ENCODE measurements at places on chromosomes 2 and 18.

- no peak for DNase-seq
These were observed at the start of gene RNF152 for GRCh38 chr18:61892683-61893308. Gene RNF152, minus strand, starts transcription at chr18:61893007. Its CDS starts 76,544 bp downstream, at chr18:61816463.

- DNase-seq: no peak
These were observed 235.8 kb downstream of the NBAS start for GRCh38 chr2:15325296-15325695.

DNA sequence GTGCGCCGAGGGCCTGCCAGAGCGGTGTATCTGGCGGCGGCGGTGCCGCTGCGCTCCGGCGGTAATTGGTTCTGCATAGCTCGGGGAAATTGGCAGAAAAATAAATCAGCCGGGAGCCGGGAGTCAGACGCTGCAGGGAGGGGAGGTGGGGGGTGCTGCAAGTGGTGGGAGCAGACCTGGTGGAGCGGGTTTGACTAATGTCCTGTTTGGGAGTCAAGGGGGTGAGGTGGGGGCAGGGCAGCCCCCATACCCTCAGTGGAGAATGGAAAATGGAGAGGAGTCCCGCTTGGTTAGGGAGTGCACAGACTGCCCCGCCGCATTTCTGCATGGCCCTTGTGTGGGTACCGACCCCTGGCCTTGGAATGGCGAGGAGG is 107.3 kb downstream of the DYSF start:
- peak; percentile 58 for DNase-seq

DNA sequence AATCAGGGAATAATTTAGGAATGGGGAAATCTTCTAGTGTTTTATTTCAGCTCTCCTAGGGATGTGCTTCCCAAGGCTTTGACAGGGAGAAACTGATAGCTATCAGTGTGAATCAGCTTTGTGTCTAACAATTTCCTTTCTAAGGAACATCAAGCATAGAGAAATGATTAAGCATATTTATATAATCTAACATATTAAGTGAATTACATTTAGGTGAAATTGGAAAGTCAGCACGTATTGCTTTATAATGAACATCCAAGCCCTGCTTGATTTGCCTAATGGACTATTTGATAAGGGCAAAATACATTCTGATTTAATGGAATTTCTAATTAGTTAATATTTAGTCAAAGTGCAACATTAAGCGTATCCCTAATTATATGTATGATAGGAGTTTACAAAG is 19.5 kb upstream of the TSPYL6 start:
- no peak for DNase-seq

DNA sequence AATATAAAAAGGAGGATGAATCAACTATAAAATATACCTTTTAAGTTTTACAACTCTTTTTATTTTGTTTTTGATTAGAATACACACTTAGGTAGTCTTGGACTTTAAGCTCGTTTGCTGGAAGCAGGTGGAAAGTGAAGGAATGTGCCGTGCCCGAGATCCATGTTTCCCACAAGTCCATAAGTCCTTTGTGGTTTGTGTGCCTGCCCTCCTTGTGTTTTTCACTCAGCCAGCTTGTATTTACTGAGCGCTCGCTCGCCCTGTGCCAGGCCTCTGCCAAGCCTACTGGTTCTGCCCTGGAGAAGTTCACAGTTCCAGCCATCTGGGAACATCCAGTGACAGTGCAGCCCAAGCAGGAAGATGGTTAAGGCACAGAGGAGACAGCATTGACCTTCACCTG is 142.6 kb downstream of the MGAT5 start:
- no peak for DNase-seq

DNA sequence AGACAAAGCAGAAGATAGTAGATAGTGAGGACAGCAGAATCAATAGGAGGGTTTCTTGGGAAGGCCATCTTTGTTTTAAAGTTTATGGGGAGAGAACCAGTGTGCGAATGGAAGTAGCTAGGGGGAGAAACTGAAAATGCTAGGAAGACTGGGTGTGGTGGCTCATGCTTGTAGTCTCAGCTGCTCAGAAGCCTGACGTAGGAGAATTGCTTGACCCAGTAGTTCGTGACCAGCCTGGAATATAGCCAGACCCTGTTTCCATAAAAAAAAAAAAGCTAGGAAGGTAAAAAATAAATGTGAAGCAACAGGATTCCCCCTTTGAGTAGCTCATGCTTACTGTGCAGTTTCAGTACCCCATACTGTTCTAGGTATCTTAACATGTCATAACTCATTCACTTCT is 19.2 kb upstream of the DRC1 start:
- no peak for DNase-seq

DNA sequence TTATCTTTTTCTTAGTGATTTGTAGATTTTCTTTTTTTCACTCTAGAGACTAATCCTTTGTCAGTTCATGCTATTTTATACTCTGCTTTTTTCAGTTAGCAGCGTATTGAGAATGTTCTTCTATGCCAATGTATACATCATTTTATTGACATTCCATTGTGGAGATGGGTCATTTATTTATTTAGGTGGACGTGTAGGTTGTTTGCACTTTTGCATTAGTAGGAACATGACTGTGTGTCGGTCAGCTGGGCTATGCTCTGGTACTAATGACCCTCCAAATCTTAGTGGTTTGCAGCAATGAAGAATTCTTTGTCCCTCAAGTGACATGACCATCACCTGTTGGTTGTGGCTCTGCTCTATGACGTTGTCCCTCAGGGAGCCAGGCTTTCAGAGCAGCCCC is 33.6 kb downstream of the HPCAL1 start:
- DNase-seq: no peak

DNA sequence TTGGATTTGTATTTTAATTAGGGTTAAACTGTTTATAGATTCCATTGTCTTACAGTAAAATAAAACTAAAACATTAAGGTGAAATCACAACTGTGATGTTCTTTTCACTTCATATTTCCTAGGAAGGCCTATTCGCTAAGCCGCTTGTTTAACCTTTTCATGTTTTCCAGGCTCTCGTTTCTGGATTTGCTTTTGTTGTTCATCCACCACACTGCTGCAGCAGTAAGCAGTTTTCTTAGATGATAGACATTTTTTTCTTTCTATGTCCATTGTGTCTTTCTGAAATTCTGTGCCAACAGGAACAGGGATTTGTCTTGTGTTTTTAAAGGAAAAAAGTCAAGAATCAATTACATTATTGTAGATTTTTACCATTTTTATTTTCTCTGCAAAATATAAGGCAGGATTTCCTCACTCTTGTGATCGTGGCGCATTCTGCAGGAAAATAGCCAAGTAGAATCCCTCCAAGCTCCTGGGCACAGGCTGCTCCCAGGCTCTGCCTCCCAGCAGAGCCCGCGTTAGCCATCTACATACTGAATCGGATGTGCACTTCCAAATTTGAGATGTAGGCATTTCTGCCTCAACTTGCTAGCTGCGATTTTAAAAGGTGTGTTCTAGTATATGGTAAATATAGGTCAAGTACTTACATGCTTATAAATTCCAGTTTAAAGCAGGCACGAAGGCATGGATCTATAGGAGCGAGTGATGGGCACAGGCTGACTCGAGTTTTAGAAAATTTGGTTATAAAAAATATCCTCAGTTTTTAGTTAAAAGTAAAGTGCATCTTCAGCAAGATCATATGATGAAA is 10.2 kb downstream of the TSHZ1 start:
- no peak for DNase-seq

GRCh38 chr2:142918624-142919023 is 41.2 kb downstream of the KYNU start:
- no peak for DNase-seq

DNA sequence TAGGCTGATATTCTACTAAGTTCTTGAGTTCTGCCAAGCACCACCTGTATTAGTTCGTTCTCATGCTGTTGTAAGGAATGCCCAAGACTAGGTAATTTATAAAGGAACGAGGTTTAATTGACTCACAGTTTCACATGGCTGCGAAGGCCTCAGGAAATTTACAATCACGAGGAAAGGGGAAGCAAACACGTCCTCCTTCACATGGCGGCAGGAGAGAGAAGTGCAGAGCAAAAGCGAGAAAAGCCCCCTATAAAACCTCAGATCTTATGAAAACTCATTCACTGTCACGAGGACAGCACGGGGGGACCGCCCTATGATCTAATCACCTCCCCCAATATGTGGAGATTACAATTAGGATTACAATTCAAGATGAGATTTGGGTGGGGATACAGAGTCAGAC is 47.7 kb upstream of the YWHAQ start:
- no peak for DNase-seq

DNA sequence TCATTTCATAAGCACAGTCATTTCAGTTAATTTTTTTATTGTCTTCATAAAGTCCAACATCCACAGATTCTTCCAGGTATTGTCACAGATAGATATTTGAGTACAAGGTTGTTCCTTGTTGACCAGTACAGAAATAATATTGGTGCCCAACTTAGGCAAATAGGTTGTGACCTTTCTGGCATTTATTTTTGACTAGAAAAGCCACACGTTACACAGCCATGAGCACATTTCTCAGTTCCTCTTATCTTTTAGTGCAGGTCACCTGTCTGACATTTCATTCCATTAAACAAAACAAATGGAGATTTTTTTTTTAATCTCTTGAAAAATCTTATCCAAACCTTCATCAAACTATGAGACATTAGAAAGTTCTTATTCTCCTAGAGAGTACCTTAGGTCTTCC is 428.8 kb downstream of the ZNF521 start:
- no peak for DNase-seq

DNA sequence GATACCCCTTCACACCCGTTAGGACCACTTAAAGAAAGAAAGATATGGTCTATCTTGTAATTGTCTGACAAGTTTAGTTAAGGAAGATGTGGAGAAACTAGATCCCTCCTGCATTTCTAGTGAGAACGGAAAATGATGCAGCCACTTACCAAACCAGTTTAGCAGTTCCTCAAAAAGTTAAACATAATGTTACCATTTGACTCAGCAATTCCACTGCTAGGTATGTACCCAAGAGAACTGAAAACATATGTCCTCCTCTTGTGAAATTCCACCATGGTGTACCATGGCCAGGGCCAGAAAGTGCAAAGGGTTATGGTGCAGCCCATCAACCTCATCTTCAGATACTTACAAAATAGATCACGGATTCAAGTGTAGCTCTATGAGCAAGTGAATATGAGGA is 79.0 kb upstream of the ID2 start:
- DNase-seq: no peak

GRCh38 chr2:58364098-58364497 is 123.0 kb upstream of the FANCL start:
- DNase-seq: no peak

- no peak for DNase-seq
These were observed 155.7 kb downstream of the ALK start for GRCh38 chr2:29765721-29766120.

GRCh38 chr18:59052965-59053820 is 86.5 kb upstream of the SEC11C start:
- no peak for DNase-seq

- no peak for DNase-seq
These were observed 28.2 kb upstream of the MAP2 start for GRCh38 chr2:209395652-209396051.

DNA sequence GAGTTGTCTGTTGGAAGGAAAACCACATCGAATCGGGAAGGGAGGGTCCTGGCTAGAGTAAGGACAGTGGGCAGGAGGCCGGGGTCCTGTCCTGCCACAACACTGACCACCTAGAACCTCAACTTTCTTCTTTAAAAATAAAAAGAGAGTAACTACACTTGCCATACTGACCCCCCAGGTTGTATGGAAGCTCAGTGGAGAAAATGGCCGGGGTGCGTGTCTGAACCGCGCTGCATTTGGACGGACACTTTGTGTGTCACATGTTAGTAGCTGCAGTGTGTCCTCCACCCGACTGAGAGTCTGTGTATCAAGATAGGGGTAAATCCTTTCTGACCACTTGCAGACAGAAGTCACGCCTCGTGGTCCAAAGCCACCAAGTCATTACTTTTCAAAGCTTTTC is 87.0 kb downstream of the GBX2 start:
- no peak for DNase-seq

GRCh38 chr2:134108113-134108512 is 145.8 kb upstream of the MGAT5 start:
- DNase-seq: no peak

DNA sequence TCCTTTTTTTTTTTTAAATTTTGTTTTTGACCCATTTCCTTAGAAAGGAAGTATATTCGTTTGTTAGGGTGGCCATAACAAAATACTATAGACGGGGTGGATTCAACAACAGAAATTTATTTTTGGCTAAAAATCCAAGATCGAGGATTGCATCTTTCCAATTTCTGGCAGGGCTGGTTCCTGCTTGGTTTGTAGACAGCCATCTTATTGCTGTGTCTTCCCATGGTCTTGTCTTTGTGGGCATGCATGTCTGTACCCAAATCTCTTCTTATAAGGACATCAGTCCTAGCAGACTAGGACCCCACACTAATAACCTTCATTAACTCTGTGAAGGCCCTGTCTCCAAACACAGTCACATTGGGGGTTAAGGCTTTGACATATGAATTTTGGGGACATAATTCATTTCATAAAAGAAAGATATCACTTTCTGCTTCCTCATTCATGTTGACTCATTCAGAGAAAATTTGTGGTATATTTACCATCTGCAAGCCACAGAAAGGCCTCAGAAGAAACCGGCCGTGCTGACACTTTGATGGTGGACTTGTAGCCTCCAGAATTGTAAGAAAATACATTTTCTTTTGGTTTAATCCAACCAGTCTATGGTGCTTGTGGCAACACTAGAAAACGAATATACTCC is 262.1 kb downstream of the LPIN1 start:
- DNase-seq: no peak

GRCh38 chr2:21821672-21822227 is 698.0 kb downstream of the TDRD15 start:
- DNase-seq: no peak

DNA sequence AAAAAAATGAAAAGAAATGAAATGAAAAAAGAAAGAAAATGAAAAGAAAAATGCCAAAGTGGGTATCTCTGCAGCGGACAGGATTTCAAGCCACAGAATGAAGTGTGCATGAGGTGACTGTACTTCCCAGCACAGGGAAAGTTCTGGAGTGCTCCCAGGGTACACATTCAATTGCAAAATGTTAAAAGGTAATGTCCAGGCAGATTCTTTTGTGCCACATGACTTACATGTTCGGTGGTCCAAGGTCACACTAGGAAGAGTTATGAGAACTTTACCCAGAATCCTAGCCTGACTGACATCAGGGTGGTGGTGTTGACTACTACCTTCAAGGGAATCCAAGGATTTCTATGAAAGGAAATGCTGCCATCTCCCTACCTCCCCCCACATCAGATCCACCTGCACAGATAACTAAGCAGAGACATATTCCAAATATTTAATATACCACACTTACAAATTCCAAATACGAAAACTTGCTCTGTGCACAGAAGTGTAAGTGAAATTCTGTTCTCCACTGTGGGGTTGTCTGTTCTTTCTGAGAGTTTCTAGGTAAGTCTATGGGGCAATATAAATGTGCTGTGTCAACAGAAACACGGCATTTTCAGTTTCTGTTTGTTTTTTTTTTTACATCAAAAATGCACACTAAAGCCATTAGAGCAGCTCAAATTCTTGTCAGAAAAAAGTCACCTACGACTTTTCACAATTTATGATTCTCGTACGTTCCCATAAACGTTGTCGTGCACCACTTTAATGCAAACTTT is 56.6 kb downstream of the CABYR start:
- DNase-seq: no peak

GRCh38 chr18:41599466-41599865 is 355.6 kb upstream of the PIK3C3 start:
- no peak for DNase-seq

- DNase-seq: no peak
These were observed 34.6 kb upstream of the SLC14A1 start for GRCh38 chr18:45689396-45689795.

GRCh38 chr18:8703092-8703709 is 2.2 kb upstream of the MTCL1 start:
- no peak for DNase-seq

All from right kidney (tissue), 9 donors.